Effector CD8-positive, alpha-beta T cell (primary cell): ENCODE measurements at places on chromosomes 3 and 15.
A peak's percentile ranks its signal among the peaks of the same experiment; 100 is the strongest.

DNA sequence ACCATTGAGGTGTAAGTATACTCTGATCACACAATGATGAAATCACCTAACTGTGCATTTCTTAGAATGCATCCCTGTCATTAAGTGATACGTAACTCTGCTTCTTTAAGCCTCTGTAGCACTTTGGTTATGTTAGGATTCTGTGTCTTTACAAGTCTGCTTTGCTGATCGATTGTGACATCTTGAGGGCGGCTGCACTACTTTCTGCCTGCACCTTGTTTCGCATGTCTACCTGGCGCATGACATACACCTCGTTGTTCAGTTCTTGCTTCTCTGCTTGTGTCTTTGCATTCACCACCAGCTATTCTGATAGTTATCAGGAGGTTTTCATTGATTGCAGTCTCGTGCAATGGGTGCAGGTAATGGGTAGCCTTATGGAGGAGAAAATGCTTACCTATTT lies 32.7 kb downstream of the IGF1R start:
- DNase-seq = no peak

- DNase-seq = no peak
Observed at GRCh38 chr3:159482241-159482993, 506.2 kb upstream of the IL12A start.

DNA sequence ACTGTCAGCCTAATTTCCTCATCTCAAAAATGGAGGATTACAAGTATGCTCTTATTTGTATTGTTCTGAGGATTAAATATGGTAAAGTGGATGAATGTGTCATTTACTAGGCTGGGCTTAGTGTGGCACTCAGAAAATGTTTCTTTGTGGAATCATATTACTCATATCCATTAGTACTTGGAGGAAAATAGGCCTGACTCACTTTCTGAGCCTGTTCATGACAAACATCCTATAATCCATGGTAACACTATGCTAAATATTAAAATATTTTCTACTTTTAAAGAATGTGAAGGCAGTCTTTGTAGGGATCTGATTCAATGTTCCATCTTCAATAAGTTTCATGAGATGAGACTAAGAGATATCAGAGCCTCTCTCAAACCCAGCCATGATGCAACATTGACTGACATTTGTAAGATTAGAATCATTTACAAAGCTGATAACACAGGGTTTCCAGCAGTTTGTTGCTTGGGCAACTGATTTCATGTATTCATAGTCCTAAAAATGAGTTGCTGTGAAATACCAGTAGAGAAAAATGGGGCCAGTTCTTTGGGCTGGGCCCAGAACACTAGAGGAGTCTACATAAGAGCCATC lies 1048.5 kb downstream of the NTRK3 start:
- no peak for DNase-seq

GRCh38 chr15:59444980-59445545 lies 7.1 kb downstream of the FAM81A start:
- DNase-seq = no peak

GRCh38 chr15:68022061-68022460 lies 32.1 kb upstream of the PIAS1 start:
- no peak for DNase-seq

DNA sequence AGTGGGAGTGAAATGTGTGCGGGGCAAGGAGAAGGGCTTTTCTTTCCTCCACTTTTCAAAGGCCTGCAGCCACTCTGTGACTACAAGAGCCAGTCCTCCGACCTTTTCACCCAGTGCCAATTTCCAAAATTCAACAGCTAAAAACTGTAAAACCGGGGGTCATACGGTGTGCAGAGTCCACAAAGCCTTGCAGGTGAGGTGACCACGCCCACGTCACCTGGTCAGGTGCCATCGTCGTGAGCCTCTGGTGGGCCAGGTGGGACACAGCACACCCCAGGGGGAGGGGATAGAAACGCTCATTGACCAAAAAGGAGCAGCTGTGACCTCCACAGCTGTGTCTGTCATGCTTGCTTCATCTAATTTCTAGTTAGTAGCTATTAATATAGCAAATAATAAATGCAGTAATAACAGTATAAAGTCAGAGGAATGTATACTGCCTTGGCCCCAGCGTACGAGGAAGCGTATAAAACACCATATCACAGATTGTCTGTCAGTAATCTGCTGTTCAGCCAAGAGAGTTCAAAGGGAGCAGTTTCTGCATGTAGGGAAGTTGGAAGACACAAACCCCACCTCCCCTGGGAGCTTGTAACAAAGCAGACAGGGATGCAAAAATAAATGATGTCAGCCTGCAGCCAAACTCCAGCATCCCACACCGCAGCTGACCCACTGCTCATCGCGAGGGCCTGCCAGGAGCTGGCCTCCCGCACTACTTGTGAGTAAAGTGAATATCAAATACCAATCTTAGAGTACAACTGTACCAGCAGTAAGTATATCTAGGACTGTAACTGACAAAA lies 86.7 kb downstream of the VGLL4 start:
- no peak for DNase-seq

- DNase-seq = no peak
Observed at GRCh38 chr15:60135961-60136360, 131.8 kb downstream of the FOXB1 start.

GRCh38 chr3:106006001-106006400 lies 137.2 kb upstream of the CBLB start:
- DNase-seq = no peak

- no peak for DNase-seq
Observed at GRCh38 chr3:32632533-32633265, 52.3 kb upstream of the CNOT10 start.

- DNase-seq = no peak
Observed at GRCh38 chr3:55486101-55486856, 827 bp downstream of the WNT5A start.

- DNase-seq = no peak
Observed at GRCh38 chr15:70406617-70407335, 309.1 kb upstream of the TLE3 start.

GRCh38 chr3:31919528-31919927 lies 61.5 kb downstream of the OSBPL10 start:
- DNase-seq = no peak

DNA sequence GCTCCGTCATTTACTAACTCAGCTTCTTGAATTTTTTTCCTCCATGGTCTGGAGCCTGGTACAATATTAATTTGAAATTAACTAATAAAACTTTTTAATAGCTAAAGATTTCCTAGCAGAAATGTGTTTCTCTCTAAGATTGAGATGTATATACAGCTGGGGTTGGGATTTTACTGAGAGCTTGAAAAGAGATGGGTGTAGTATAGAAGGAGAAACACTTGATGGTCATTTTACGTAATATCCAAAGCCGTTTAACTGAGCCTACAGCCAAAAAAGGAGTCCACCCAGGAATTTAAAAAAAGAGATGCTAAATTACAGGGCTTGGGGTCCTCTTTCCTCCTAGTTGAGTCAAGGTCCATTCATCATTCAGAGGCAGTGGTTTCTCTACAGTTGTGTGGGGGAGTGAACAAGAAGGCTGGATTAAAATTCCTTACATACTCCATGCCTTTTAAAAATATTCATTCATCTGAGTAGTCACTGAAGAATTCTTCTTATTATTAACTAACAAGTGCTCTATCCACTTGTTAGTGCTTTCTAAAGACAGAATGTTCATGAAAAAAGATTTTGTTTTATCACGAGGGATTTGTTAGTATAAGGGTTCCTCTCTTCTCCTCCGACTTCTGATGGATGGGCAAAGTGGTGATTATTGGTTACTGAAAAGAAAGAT lies 255.3 kb upstream of the IL12A start:
- no peak for DNase-seq

DNA sequence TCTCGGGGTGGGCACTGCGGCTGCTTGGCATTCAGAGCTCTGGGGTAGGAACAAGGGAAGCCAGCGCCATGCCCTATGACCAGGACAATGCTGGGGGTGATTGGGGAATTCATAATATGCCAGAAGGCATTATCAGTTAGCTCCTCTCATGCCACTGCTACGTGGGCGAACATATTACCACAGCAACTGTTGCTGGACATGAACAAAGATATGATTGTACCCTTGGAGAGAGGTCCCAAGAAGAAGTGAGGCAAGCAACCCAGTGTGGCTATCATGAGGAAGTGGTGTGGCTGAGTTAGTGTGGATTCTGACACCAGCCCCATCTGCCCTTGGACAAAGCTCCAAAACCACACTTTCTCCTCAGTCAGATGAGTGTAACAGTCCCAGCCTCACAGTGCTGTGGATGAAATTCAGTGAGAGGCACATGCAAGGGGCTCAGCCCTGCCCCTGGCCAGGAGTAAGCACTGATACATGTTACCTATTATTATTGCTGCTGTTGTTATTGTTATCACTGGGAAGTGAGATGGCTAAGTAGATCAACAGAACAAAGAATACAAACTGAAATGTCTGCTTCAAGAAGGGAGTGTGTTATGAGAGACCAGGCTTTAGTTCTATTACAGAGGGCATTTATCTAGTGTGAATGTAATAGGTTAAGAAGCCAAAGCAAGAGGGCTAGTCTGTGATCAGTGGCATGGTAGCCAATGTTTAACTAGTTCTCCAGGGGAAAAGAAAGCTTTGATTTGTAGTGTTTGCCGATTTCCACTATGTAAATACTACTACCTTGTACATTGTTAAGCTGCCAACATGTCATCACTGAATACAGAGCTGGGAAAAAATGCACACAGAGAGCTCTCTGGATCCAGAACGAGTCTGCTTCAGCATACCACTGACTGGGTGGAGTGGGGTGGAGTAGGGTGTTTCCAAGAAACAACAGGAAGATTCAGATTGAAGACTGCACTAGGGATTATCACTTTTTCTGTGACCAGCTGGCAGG lies 222.3 kb upstream of the EIF1B start:
- DNase-seq = no peak

GRCh38 chr3:11600501-11601282 lies 43.0 kb downstream of the VGLL4 start:
- DNase-seq = no peak

- DNase-seq = no peak
Observed at GRCh38 chr3:111980716-111981456, 2.1 kb downstream of the ABHD10 start.

GRCh38 chr15:90530250-90531051 lies 728 bp downstream of the CRTC3 start:
- DNase-seq = peak; percentile 1

DNA sequence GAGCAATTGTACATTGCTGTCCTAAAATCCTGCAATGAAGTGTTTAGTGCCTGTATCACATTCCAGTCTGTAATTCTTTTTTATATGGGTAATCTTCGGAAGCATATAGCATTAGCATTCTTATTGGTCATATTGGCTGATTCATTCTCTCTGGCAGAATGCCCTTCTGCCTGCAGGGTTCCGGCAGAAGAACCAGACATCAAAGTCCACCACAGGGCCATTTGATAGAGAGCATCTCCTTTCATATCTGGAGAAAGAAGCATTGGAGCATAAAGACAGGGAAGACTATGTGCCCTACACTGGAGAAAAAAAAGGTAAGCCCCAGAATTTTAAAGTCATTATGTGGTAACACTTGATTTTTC lies 39.6 kb downstream of the TMOD3 start:
- DNase-seq = no peak

DNA sequence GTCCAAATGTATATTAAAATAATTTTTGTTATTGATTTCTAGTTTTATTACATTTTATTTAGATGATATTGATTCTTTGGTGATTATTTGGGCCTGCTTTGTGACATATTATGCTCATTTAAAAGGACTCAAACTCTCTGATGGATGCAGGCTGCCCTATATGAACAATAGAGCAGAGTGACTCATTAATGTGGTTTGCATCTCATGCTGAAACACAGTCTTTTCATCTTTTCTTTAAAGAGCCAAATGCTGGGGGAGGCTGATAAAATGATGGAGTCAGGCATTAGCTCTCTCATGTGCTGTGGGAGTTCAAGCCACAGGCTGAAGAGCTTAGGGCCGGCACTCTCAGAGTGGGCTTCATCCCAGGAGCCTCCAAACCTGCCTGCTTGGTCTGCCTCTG lies 7.2 kb downstream of the PLA1A start:
- DNase-seq = no peak

DNA sequence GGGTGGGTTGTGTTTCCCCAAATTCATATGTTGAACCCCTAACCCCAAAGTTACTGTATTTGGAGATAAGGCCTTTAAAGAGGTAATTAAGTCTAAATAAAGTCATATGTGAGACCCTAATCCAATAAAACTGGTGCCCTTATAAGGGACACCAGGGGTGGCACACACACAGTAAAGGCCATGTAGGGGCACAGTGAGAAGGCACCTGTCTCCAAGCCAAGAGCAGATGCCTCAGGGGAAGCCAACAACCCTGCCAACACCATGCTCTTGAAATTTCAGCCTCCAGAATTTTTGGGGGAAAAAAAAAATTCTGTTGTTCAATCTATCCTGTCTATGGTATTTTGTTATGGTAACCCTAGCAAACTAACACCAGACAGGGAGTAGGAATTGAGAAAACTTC lies 1.5 kb upstream of the GMNC start:
- DNase-seq = no peak

DNA sequence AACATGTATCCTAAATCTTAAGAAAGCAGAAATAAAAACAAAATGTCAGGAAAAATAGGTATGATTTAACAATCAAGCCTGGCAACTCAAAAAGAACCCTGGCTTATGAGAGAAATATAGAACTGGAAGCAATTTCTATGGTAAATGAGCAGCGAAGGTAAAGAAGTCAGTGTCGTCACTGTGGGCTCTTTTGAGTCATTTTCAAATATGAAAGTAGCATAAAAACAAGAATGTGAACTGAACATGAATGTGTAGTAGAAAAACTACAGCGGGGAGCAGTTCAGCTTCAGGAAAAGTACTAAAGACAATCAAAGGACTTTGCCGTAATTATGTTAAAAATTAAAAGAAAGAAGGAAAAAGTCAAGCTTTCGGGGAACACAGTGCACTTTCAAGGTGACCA lies 17.5 kb downstream of the LSG1 start:
- no peak for DNase-seq

DNA sequence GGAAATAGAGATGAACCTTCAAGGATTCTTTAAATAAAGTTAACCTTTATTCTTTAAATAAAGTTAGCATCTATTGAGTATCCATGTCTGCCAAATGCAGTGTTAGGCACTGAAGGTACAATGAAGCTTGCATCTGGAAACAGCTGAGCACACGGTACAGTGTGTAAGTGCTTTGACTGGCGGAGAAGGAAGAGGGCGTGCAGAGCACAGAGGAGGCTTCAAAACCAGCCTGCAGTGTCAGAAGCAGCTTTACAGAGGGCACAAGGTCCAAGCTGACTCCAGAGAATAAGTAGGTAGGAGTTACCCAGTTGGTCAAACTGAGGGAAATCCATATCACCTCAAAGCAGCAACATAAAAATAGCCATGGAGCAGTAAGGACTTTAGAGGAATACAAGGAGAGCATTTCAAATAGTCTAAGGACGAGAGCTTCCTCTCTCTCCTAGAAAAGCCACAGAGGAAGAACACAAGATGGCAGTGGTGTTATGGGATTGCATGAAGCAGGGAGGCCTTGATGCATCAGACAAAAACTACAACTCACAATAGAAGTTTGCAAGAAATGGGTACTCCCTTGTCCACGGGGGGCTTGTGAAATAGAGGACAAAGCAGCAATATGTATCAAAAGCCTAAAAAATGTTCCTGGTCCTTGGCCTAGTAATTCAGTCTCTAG lies 60.3 kb upstream of the PPP2R3A start:
- no peak for DNase-seq

DNA sequence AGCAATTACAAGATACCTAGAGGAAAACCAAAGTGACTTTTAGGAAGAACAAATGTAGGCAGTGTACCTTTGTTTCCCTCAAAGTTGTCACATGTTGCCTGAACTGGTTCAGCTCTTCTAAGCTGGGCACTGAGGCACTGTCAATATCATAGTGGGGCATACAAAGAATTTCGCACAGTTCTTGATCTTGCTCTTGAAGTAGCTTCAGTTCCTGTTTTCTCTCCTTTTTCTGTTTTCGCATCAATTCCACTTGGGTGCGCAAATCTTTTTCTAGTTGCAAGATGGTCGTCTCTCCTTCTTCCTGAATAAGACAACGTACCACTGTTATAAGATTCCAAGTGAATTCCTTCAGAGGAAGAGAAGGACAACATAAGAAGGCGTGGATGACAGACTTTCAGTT lies 12.7 kb downstream of the PRC1 start:
- no peak for DNase-seq
